Vagina (tissue), 2 donors: ENCODE measurements at places on chromosomes 11 and 22.
A peak's percentile ranks its signal among the peaks of the same experiment; 100 is the strongest.

DNA sequence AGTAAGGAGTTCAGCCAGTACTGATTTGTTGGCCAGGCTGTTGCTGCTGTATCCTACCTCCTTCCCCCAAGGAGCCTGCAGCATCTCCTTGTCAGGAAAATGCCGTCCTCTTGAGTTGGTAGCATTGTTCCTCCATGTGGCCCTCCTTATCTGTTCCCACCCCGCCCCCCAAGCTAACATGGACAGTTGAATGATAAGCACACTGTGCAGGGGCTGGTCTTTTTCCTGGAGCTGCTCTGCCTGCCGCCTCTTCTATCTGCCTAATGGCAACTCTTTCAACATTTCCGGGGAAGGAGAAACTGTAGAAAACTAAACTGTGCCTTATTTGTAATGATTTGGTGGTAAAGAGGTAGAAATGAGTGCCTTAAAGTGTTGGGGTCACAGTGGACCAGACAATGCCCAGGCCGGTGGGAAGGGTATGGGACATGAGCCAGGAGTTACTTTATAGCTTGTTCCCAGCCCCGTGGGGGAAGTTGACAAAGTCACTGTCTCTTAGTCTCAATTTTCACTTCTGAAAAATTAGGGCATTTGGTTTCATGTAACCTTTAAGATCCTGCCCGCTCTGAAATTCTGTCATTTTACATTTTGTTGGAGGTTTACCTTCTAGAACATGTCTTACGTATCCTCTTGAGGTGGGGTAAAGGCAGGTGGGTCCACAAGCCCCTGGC is 4.5 kb downstream of the FAM118A start:
- DNase-seq = no peak
- H3K4me3 ChIP-seq = no peak overlapping the region
- no peaks in the 10 kb centered on the region for H3K36me3 ChIP-seq
- H3K27ac ChIP-seq = no peak overlapping the region

DNA sequence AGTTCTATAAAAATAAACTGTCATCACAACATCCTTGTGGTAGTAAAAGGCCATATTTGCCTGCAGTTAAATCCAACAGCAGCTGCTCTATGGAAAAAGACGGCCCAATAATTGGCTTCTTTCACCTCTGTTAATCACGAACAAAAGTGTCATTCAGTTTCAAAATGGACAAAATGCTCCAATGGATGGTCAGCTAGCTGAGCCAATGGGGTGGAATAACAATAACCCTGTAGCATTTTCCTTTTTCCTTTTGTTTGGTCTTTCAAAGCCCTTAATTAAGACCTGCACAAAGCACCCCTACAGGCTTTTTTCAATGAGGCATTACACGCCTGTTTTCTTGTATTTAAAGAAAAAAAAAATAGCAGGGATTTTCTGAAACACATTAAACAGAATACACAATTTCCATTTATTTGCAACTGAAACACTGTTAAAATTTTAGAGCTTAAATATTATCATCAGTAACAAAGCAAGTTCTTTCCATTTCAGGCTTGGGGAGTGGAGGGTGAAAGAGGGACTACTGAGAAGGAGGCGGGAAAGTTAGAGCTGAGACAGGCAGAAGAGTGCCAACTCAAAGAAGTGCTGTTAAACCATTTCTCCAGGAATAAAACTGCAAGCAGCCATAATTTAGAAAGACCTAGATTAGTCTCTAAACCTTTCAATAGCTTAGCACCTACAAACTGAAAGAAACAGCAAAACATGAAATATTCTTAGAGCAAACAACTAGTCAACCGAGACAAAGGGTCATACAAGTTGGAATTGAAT is 28.7 kb downstream of the LGR4 start:
- H3K27ac ChIP-seq = no peak overlapping the region
- peaks cover 7% of the 10 kb centered on the region for H3K4me1 ChIP-seq
- H3K27me3 ChIP-seq = no peaks in the 10 kb centered on the region
- H3K36me3 ChIP-seq = no peaks in the 10 kb centered on the region
- H3K4me3 ChIP-seq = no peak overlapping the region
- no peak for DNase-seq

- H3K4me1 ChIP-seq = no peaks in the 10 kb centered on the region
- no peaks in the 10 kb centered on the region for H3K27me3 ChIP-seq
- peak; percentile 65 for DNase-seq
- H3K4me3 ChIP-seq = no peak overlapping the region
- no peaks in the 10 kb centered on the region for H3K36me3 ChIP-seq
Observed at GRCh38 chr22:29146091-29146560, 59.6 kb upstream of the EMID1 start.

GRCh38 chr11:72411623-72412419 is 22.5 kb downstream of the CLPB start:
- H3K36me3 ChIP-seq = no peaks in the 10 kb centered on the region
- H3K27me3 ChIP-seq = no peaks in the 10 kb centered on the region
- no peak overlapping the region for H3K4me3 ChIP-seq

GRCh38 chr11:70573701-70574151 is 175.4 kb downstream of the CTTN start:
- no peaks in the 10 kb centered on the region for H3K27me3 ChIP-seq
- H3K36me3 ChIP-seq = no peaks in the 10 kb centered on the region
- H3K4me1 ChIP-seq = peaks cover 5% of the 10 kb centered on the region
- no peak overlapping the region for H3K27ac ChIP-seq
- no peak for DNase-seq
- no peak overlapping the region for H3K4me3 ChIP-seq

DNA sequence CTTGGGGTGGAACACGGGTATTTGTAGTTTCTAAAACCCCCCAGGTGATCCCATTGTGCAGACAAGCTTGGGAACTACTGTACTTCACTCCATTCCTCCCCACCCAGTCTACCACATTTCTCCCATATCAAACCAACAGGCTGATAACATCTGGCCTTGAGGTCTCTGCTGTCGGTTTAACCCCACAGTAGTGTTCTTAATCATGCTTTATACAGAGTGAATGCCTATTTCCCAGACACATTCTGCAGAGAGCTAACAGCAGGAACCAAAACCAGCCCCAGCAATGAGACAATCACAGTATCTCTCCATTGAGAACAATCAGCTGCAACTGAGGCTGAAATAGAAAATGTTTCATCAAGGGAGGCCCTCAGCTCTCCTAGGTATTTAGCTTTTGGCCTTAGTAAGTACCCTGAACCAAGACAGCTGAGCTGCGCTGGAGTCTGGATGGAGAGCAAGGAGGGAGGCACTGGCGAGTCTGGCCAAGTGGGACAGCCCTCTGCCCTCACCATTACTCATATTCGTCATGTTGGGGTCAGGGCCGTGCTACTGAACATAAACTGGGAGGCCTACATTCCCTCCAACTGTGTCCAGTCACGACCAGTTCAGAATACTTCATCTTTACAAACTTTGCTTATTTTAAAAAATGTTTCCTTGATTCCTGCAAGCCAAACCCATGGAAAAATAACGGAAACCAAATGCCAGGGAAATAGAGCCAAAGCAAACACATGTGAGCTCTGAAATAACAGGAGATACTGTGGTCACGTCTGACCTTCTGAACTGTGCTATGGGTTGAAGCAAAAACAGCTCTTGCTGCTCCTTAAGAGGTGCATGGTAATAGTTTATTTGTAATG is 81.0 kb downstream of the CCDC34 start:
- DNase-seq = no peak
- no peaks in the 10 kb centered on the region for H3K27me3 ChIP-seq
- no peak overlapping the region for H3K4me3 ChIP-seq
